ENCODE measurements at places on chromosomes 11 and 22. TPM values are rescaled to one million over a fixed set of nuclear protein-coding genes. Genes with fewer than 3 reads are reported as not detected.

DNA sequence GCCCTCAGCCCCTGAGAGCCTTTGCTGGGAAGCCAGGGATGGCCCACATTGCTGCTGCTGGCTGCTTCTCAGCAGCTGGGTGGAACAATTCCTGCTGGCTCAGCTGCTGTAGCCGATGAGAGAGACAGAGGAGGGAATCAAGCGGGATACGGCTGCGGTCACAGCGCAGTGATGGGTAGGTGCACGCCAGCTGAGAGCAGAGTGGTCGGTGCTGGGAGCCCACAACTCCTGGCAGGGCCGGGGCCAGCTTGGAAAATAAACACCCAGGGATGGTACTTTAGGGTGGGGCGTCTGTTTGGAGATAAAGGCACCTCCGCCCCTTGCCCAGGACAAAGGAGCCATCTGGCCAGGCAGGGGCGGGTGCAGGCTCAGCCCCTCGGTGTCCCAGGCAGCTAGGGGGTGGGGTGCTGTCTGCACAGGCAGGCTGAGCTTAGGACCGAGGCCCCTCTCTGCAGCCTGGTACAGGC is 480.5 kb downstream of the MIAT start:
- DNase-seq = no peak

- no peak for DNase-seq
These were observed 196.3 kb upstream of the ARHGAP20 start for GRCh38 chr11:110908401-110909105.

DNA sequence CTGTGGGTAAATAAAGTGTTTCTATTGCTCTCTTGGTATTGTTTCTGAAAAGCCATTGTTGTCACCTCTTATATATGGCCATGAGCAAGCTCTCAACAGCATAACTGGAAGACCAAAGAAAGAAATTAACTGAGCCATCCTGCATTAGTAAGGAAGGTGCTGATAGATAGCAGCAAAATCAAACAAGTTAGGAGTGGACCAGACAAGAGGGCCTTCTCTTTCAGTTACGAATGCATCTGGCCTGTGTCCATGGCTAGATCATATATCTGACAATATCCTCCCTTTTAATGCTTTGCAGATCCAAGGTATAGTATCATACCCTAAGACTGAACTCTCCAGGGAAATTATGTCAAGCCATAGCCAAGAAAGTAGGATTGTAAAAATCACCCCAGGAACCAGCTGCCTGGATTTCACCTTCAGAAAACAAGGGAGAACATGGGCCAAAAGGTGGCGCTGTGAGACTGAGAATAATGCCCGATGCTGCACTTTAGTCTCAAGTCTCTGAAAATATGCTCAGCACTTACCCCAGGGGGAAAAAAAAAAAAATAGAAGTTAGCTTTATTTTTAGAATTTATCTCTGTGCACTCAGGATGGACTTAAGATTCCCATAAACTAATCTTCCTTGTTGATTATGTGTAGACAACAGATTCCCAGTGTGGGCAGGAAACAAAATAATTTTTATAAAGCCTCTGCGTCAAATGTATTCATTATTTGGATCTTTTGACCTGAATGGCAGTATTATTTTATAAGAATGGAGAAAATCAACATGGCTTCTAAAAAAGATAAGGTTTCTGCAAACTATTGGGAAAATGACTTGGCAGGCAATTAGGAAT is 415.1 kb downstream of the ETS1 start:
- DNase-seq = peak; percentile 73

DNA sequence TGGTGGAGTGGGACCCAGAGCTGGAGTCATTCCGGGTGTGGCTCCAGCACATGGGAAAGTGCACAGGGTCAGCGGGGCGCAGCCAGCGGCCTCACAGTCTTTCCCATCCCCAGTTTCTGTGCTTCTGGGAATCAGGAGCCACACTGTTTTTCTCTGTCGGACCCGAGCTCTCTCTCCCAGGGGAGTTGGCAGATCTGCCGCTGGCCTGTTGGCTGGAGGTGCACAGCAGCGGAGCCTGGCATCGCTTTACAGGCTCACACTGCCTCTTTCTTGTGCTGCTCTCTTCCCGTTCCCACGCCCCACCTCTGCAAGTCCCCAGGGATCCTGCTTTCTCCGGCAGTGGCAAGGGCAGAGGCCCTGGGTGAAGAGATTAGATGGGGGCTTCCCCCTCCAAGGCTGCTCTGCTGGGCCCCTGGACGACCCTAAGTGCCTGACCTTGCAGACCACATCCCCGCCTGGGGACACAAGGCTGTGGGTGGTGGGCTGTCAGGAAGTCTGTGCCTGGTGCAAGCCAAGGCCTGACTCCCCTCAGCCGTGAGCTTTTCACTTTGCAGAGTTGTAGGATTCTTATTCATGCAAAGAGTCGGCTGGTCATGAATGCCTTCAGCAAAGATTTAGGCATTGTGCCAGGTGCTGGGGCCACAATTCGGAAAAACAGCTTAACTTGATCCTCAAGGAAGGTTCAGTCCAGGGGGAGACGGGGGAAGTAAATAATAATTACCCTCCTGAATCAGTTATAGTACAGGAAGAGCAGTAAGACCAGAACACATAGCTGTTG is 116.3 kb downstream of the TIMP3 start:
- DNase-seq = no peak

DNA sequence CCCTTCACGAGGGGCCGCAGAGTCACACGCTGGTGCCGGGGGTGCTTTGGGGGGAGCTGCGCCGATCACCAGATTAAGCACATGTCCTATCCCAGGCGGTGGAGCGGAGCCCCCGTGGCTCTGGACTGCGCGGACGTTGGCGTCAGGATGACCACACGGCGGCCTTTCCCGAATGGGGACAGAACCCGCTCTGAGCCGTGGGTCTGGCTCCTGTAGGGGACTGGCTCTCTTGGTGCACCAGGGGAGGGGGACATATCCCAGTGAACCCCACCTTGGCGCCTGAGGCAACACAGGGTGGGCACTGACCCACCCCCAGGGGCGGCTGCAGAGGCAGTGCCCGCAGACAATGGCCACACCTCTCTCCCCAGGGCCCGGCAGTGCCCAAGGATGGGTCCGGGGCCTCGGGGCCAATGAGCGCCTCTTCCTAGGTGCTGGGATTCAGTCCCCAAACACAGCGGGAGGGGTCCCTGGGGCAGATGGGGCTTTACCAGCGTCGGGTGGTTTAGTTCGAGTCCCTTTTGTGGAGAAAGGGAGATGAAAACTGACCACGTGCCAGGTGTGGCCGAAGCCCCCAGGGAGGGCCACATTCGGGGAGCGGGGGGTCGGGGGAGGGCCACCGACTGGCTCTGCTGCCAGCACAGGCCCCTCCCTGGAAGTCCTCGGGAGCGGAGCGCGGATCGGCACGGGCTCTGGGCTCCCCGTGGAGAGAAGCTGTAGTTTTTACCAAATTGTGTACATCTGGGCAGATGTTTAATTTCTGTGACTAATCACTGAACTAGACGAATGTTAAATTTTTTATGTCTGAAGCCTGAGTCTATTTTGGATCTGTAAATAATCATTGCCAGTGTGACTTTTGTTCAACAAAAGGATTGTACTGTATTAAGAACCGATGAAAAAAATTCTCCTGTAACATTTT is 58.9 kb downstream of the GRAMD4 start:
- no peak for DNase-seq

GRCh38 chr22:26038365-26038764 is 130.9 kb upstream of the SEZ6L start:
- no peak for DNase-seq

- no peak for DNase-seq
These were observed 8.5 kb downstream of the EIF3D start for GRCh38 chr22:36520423-36520822.

DNA sequence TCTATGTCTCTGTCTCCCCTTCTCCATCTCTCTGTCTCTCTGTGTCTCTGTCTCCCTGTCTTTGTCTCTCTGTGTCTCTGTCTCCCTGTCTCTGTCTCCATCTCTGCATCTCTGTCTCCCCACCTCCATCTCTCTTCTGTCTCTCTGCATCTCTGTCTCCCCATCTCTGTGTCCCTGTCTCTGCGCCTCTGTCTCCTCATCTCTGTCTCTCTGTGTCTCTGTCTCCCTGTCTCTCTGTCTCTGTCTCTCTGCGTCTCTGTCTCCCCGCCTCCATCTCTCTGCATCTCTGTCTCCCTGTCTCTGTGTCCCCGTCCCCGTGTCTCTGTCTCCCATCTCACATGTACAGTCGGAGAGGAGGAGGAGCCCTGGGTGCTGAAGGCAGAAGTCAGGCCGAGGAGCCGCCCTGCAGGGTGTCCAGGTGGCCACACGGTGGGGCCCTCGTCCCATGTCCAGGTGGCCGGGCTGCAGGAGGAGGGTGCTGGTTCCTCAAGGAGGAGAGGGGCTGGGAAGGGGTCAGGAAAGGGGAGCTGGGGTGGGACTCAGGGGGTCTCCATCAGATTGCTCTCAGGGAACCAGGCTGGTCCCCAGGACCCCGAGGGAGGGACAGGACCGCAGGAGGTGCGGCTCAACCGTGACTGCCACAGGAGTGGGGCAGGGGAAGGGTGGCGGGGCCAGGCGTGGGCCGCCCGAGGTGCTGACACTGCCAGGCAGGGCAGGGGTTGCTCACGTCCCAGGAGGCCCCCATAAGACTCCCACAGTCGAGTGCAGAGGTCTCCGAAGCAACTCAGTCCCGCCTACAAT is 25.6 kb upstream of the TH start:
- DNase-seq = peak; percentile 90

GRCh38 chr11:19426756-19427403 is 186.1 kb upstream of the E2F8 start:
- no peak for DNase-seq

DNA sequence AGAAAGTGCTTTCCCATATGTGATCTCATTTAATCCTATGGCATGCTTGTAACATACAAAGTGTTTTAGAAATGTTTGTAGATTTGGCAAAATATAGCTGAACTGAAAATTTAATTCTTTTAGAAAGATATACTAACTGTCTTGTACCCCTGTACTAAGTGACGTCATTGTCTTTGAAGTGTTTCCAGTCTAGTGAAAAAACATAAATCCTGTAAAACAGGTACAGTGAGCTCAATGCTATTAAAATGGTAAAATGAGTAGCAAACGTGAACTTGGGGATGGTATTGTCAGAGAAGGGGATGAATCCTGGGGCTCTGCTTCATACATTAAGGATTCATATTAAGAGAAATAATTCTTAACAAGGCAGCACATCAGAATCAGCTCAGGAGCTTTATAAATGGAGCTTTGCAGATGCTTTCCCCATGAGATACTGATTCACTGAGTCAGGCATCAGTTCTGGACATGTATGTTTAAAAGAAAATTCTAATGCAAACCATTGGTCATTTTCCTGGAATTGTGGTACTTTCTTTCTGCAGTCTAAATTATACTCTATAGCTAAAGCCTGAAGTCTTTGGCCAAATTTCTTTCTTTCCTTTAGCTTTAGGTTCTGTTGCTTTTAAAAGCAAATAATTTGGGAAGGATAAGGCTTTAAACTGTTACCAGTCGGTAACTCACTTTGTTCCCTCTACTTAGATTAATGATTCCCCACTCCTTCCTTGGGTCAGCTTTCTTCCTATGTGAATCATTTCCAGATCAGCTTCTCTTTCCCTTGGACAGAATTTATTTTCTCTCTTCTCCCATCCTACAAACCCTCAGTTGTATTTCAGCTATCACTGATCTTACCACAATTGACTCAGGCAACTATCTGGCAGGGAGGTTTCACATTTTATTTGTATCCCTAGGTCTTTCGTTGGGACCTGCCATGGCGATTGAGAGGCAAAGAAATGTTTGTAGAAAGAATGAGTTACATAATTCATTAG is 57.5 kb upstream of the DDI1 start:
- DNase-seq = no peak

GRCh38 chr11:113387605-113388211 is at the start of gene ANKK1:
ANKK1 (plus strand) TSS chr11:113387779; CDS start chr11:113387885, 106 bp downstream.
- no peak for DNase-seq

DNA sequence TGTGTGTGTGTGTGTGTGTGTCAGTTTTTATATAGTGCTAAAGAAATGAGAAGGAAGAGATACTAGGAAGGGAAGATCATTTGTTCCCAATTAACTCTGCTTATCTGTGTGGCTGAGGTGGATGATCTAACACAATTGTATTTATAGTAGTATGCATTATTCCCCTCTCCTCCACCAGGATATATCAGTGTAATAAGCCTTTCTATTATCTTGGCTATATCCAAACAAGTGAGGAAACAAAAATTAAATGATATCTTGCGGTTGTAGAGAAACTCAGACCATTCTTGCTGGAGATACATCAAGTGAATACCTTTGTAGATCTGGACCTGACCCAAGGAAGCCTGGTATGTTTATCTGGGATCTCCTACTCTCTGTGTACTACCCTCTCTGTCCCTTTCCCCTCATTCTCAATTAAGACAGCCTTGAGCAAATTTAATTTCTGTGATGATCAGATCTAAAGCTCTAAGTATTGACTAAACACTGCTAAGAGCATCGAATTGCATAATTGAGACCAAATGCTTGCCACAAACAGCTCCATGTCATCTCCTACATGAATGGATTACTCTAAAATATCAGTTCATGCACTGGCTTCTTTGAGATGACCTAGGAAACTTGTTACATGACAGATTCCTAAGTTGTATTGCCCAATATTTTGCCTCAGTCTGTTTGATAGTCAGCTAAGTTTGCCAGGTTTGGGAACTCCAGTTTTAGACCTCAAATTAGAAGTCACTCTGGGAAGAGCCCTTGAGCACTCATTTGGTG is 185.3 kb upstream of the CTSC start:
- DNase-seq = no peak

- no peak for DNase-seq
These were observed 312.6 kb downstream of the C11orf87 start for GRCh38 chr11:109734566-109734965.

GRCh38 chr11:73221451-73221850 is 3.4 kb downstream of the P2RY2 start:
- peak; percentile 41 for DNase-seq

GRCh38 chr11:109864151-109864661 is 229.0 kb upstream of the ZC3H12C start:
- DNase-seq = no peak

- no peak for DNase-seq
These were observed 214.7 kb downstream of the TENM4 start for GRCh38 chr11:79226126-79226525.

GRCh38 chr22:19644314-19645223 is 69.7 kb upstream of the SEPTIN5 start:
- no peak for DNase-seq

DNA sequence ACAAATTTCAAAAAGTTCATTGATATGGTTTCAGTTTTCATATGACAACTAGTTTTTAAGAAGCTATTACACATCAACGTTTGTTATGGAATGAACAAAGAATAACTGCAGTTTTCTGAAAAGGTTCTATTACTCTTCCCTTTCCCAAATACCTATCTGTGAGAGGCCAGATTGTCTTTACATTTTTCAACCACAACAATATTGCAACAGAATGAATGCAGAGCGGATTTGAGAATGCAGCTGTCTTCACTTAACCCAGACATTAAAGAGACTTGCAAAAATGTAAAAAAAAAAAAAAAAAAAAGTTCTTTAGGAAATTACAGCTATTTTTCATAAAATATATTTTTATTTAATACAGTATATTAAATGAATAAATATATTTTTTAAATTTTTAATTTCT is 250.8 kb downstream of the DDX10 start:
- no peak for DNase-seq

- DNase-seq = no peak
These were observed 144.6 kb downstream of the ATG16L2 start for GRCh38 chr11:72958791-72959190.

Gene DDX25
- 0.46 TPM for total RNA-seq

Gene CLMP
- 17.6 TPM for total RNA-seq

Gene MS4A15
- total RNA-seq = 147 TPM

Gene RFPL1
- total RNA-seq = not detected

Gene ARRB1
- total RNA-seq = 188 TPM

Gene TEX12
- not detected for total RNA-seq

Gene NLRP6
- total RNA-seq = 1.7 TPM

Gene SCGB1C1
- total RNA-seq = not detected
